Stimulated activated CD8-positive, alpha-beta memory T cell treated with anti-CD3 and anti-CD28 coated beads, Interleukin-2, amount 100 ng/mL, for 1 hour (primary cell): ENCODE measurements at places on chromosomes 7 and 10.

- DNase-seq, result no peak
Measured at GRCh38 chr10:109281347-109281746, 642.0 kb downstream of the XPNPEP1 start.

GRCh38 chr7:94228678-94229077, 166.0 kb upstream of the COL1A2 start:
- DNase-seq, result no peak

DNA sequence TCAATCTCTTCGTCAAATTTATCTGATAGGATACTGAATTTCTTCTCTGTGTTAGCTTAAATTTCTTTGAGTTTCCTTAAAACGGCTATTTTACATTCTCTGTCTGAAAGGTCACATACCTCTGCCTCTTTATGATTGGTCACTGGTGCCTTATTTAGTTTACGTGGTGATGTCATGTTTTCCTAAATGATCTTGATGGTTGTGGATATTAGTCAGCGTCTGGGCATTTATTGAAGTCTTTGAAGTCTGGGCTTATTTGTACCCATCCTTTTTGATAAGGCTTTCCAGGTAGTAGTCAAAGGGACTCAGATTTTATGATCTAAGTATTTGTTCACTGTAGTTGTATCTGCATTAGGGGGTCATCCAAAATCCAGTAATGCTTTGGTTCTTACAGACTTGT, 1407.5 kb upstream of the LRRTM3 start:
- no peak for DNase-seq

DNA sequence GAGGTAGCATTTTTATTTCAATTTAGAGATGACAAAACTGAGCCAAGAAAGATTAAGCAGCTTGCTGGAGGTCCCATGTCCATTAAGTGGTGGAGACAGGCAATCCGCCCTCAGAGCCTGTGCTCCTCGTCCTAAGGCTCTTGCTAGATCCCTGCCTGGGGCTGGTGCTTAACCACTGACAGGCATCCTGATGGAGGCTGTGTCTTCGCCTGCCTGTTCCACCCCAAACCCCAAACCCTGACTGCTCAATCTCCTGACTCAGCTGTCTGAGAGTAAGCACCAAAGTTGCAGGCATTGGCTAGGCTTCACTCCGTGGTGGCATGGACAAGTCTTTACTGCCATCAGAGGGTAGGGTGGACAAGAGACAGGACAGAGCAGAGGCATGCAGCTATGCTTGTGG, 209.4 kb downstream of the POU6F2 start:
- no peak for DNase-seq

GRCh38 chr10:90306187-90306586, 551.7 kb downstream of the HTR7 start:
- DNase-seq, result no peak

DNA sequence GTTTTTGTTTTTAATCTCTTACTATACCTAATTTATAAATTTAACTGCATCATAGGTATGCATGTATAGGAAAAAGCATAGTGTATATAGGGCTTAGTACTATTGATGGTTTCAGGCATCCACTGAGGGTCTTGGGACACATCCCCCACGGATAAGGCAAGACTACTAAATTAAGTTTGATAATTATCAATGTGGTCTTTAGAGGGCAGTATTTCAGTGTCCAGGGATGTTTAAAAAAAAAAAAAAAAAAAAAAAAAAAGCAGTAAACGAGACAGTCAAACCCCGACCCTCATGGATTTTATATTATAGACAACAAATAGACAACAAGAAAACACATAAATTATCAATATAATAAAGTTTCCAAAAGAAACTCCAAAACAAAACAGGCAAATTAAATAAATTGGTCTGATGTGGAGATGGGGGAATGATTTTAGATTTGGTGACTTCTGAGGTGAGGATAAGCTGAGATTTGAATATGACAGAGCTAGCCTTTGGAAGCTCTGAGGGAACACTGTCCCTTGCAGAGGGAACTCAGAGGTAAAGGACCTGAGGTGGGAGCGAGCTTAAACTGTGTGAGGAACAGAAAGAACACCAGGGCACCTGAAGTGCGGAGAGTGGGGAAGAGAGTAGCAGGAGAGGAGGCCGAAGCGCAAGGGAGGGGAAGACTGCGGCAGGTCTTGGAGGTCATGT, 14.8 kb downstream of the ACSM6 start:
- no peak for DNase-seq

- no peak for DNase-seq
Measured at GRCh38 chr7:18347170-18347569, 148.4 kb upstream of the HDAC9 start.

GRCh38 chr10:693506-693905, 4.0 kb upstream of the DIP2C start:
- DNase-seq, result no peak

DNA sequence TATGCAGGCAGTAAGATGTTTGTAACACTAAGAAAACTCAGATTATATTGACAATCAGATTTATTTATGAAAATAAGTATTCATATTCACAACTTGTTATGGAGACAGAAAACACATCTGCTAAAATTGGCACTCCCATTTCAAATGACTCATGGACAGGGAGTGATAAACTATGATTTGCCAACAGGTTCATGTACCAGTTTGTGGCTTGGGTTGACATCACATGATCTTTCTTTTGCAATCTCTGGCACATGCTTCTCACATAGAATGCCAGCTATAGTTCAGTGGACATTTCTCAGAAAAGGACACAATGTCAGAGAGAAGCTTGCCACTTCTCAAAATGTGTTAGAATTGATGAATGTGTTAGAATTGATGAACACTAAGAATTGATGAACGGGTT, 663.2 kb upstream of the ANKRD30A start:
- no peak for DNase-seq

DNA sequence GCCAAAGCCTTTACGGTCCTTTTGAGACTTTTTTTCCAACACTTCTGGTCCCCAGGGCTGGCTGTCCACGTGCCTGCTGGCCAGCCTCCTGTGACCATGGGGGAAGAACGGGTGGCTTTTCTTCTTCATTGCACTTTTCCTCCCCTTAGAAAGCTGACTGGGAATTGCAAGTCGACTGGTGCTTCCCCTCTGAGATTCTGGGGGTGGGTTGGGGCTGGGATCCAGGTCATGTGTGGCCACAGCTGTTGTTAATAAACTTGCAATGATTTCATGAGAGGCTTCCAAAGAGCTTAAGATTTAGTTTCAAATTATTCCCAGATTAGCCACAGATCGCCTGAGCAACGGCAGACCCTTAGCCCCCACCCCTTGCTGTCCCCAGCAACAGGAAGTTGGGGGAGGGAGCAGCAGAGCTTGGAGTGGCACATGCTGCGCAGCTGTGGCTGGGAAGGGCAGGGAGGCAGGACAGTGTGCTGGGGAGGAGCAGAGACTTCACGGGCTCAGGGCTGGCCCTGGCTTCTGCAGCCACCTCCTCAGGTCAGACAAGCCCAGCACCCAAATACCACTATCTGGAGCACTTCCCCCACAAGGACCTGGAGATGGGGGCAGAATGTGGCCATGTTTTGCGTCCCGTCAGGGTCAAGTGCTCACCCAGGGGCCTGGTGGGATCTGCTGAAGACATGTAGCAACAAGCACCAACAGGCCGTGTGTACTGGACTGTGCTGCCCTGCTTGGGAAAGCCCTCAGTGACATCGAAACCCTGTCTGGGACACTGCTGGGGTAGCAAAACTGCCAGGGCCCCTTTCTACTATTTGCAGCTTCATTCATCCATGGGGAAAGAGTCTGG, 147.1 kb downstream of the RNF216 start:
- no peak for DNase-seq

DNA sequence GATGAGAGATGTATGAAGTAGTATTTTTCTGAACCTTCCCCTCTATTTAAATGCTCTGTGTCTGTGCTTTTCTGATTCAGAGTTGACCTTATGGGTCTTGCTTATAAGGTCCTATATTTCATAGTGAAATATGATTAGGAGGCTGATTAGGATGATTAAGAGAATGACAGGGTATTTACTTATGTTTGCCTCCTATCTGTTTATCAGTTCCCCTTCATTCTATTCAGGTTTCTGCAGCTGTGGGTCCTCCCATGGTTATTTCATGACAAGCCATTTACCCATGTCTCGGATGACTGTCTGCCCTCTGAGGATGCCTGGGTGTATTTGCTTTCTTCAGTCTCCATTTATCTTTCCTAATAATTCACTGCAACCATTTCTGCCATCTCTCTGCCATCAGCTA, 16.9 kb downstream of the RPA3 start:
- DNase-seq, result no peak

GRCh38 chr7:45968856-45969541, 47.9 kb upstream of the IGFBP3 start:
- no peak for DNase-seq

GRCh38 chr10:122176232-122177213, 94.6 kb upstream of the BTBD16 start:
- no peak for DNase-seq

GRCh38 chr7:128361411-128362379, at the start of gene PRRT4:
Gene PRRT4, minus strand, starts transcription at chr7:128361690.
- DNase-seq, result no peak

GRCh38 chr7:51242007-51242691, 74.5 kb downstream of the COBL start:
- DNase-seq, result no peak

- no peak for DNase-seq
Measured at GRCh38 chr10:29920408-29921070, 138.8 kb downstream of the JCAD start.

- DNase-seq, result no peak
Measured at GRCh38 chr7:50960621-50961310, 178.1 kb upstream of the GRB10 start.

- no peak for DNase-seq
Measured at GRCh38 chr7:125529249-125529648, 599.6 kb upstream of the POT1 start.

- no peak for DNase-seq
Measured at GRCh38 chr10:84845628-84846261, 517.4 kb downstream of the CCSER2 start.

DNA sequence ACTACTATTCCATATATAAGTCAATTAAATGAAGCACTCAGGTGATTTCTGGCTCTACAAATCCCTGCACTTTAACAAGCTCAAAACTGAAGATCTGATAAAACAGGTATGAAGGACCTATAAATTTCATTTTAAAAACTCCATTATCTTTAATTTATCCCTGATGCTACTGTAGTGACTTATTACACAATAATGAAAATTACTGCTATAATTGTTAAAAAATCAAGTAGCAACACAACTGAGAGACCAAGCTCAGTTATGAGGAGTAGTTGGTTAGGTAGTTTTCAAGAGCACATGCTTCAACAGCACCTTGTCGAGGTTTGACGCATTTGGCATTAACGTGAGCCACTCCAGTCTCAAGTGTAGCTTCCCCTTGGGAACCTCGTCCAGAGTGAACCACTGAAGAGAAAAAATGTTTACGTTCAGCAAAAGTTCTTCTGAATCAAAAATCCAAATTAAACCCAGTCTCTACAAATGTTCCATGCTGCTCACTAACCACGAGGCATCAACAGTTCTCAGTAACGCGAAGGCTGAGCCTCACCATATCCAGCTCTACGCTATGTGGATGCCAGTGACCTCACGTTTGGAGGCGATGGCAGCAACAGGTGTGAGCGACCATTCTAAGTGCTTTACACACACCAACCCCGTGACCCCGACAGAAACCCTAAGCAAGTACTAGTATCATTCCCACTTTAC, 55.3 kb upstream of the NCAPG2 start:
- no peak for DNase-seq

- DNase-seq, result no peak
Measured at GRCh38 chr10:43093423-43094076, 16.7 kb downstream of the RET start.

DNA sequence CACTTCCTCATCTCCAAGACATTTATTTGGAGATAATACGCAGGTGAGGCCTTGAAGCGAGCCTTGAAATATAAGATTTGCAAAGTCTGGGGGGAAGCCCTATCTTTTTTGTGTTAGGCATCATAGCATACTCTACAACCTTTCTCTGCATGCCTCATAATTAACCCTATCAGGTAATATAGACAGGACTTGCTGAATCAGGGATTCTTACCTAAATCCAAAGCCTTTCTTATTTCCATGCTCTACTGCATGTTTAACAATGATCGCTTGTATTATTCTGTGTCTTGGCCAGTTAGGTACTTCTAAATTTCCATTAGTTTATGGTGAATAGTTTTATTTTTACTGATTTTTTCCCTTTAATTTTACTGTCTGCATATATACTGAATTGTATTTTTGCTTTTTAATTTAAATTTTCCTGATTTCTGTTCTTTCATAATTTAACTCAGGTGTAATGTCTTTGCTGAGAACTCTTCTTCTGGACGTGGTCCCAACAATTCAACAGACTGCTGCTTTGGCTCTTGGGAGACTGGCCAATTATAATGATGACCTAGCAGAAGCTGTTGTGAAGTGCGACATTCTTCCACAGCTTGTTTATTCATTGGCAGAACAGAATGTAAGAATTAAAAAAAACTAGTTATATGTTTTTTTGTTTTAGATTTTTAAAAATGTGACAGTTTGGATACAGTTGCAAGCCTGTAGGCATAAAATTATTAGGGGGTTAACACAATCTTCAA, 19.3 kb downstream of the SPAG6 start:
- no peak for DNase-seq

GRCh38 chr7:20298486-20298901, 32.2 kb upstream of the ITGB8 start:
- no peak for DNase-seq

DNA sequence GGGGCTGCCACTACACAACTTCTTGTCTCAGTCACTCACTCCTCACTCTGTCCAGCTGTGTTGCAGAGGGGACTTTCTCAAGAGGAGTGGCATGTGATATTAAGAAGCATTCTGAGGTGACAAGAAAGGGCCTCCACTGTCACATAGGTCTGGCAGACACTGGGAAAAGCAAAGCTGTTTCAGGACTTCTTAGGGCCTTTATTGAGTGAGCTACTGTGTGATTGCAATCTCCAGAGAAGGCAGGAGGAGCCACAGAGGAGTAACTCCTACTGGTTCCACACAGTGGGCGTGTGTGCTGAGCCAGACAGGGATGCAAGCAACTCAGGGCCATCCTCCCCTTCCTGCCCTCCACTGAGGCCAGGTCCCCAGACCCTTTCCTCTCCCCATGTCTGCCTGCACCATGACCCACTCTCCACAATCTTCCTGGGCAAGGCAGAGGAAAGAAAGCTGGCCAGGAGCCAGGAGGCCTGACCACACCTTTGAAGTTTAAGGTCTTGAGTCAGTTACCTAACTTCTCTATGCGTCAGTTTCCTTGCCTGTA, 262.0 kb upstream of the ZMIZ1 start:
- DNase-seq, result no peak

DNA sequence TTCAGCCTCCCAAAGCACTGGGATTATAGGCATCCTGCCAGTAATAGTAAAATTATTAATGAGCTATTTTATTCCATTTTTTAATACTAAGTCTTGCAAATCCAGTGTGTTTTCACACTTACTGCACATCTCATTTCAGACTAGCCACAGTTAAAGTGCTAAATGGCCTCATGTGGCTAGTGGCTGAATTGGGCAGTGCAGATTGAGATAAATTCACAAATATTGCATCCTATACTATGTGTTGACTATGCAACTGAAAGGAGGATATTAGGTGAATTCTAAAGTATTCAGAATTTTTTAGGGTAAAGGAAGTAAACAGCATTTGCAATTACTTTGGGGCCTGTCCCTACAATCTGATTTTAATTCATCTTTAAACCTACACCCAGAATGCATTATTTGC, 10.2 kb downstream of the APBB1IP start:
- DNase-seq, result no peak
